ENCODE measurements at places on chromosomes 12 and 14. TPM values are rescaled to one million over a fixed set of nuclear protein-coding genes. Genes with fewer than 3 reads are reported as not detected.

Gene BBOF1
- total RNA-seq = 1.3 TPM

- no peaks in the 10 kb centered on the region for H3K4me1 ChIP-seq
- no peak overlapping the region for H3K4me3 ChIP-seq
- DNase-seq = no peak
- H3K27ac ChIP-seq = no peak overlapping the region
- H3K36me3 ChIP-seq = no peaks in the 10 kb centered on the region
- no peaks in the 10 kb centered on the region for H3K27me3 ChIP-seq
Observed at GRCh38 chr12:14532152-14532551, 35.5 kb downstream of the PLBD1 start.

Gene LRRC10
- not detected for total RNA-seq

Gene COX8C
- total RNA-seq = not detected

DNA sequence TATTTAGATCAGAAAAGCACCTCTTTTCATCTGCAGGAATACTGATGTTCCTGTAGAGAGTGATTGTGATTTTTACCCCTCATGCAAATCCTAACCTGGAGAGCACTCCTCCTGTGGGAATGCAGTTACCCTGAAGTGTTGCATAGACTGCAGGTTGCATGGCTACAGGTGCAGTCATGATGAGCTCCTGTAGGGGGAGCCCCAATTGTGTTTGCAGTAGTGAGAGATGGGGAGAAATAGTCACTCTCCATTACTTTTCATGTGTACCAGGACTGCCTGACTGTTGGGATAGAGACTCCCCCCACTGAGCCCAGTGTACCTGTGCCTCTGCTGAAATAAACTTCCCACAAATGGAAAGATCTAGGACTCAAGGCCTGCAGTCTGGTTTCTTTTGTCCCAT lies 1086.5 kb downstream of the SLC6A15 start:
- no peaks in the 10 kb centered on the region for H3K4me1 ChIP-seq
- no peak overlapping the region for H3K27ac ChIP-seq
- no peaks in the 10 kb centered on the region for H3K27me3 ChIP-seq
- no peak for DNase-seq
- no peaks in the 10 kb centered on the region for H3K36me3 ChIP-seq

Gene TUNAR
- total RNA-seq = not detected

GRCh38 chr12:38689704-38690103 lies 215.7 kb downstream of the CPNE8 start:
- no peak overlapping the region for H3K27ac ChIP-seq
- no peak for DNase-seq
- no peaks in the 10 kb centered on the region for H3K4me1 ChIP-seq
- H3K36me3 ChIP-seq = no peaks in the 10 kb centered on the region

All from CD8-positive, alpha-beta memory T cell (primary cell).